Activated CD4-positive, alpha-beta T cell treated with anti-CD3 and anti-CD28 coated beads for 24 hours (primary cell): ENCODE measurements at places on chromosomes 16 and 17.

DNA sequence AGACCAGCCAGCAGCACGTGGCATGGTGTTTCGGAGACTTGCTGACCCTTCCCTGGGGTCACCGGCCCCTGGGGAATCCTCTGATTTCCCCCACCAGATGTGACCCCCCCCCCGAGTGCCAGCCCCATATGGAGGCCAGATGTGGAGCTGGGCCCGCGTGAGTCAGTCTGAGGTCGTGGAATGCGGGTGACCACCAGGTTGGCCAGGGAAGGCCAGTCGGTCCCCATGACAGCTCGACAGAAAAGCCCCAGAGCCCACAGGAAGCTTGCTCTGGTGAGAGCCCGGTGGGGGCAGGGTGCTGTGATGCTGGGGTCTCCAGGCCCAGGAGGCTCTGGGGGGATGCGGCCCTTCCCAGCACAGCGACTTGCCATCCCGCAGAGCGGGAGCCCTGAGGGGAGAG, 209.0 kb downstream of the NTN1 start:
- DNase-seq: no peak

DNA sequence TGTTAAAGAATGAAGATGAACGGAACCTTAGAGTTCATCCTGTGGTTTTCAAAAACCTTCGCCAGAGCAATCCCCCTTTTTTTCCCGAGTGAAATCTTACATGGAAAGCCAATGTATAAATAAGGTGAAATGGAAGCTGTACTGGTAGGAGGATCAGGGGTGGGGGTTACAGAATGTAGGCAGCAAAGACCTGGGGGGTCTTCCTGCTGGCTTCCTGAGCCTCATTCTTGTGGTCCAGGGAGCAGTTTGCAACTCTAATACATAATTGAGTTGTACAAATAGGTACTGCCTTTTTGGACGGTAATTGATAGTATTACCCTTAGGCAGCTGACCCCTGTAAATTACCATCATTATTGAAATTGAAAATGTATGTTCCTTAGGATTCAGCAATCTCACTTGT, 34.1 kb downstream of the KSR1 start:
- DNase-seq: no peak

- DNase-seq: no peak
Observed at GRCh38 chr16:22967521-22968095, 153.6 kb downstream of the HS3ST2 start.

GRCh38 chr17:992933-993332, 4.0 kb upstream of the TIMM22 start:
- no peak for DNase-seq

- DNase-seq: no peak
Observed at GRCh38 chr17:51091635-51092034, 29.0 kb downstream of the SPAG9 start.

DNA sequence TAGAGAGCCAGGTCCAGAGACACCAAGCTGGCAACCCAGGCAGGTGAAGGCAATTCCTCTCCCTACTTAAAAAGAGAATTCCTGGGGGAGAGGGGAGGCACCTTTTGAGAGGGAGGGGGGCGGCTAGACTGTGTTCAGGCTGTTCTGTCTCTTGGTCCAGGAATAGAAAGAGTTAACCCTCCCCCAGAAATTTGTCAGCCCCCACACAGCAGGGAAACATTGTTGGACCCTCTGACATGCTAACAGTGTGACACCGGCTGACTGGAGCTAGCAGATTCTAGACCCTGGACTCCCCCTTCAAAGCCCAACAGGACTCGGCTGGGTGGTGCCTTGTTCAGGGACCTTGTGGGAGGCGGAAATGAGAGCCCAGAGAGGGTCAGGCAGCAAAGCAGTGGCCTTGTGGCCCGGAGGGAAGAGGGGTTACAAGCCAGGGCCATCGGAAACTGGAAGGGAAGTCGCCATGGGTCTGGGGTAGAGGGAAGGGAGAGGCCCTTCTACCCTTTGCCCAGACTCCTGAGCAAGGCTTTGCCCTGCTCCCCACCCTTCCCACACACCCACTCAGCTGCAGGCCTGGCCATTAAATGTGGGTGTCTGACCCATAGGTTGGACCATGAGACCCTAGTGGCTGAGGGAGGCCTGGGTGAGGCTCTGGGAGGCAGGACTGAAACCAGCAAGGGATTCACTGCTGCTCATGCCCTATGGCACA, 44.6 kb downstream of the RAI1 start:
- DNase-seq: no peak

- DNase-seq: peak; percentile 18
Observed at GRCh38 chr16:69494991-69495392, 70.6 kb downstream of the CYB5B start.

- no peak for DNase-seq
Observed at GRCh38 chr16:85330694-85331188, 218.5 kb upstream of the CIBAR2 start.

GRCh38 chr17:17783116-17783824, 53.5 kb downstream of the SREBF1 start:
- no peak for DNase-seq

DNA sequence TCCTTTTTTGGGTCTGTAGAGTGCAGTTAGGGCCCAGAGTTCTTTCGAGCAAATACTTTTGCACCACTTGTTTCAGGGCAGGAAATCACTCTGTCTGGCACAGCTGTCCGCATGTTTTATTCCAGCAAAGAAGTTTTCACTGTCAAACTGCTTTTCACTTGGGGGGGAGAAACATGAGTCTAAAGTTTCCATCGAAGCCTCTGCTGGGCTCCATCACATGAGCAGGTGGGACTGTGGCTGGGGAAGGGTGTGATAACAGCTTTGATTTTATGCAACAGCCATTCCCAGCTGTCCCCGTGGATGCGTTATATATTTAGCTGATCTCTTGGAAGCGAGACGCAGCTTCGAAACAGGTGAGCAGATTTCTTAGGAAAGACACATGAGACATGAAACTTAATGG, 288.6 kb downstream of the SNX29 start:
- DNase-seq: no peak

DNA sequence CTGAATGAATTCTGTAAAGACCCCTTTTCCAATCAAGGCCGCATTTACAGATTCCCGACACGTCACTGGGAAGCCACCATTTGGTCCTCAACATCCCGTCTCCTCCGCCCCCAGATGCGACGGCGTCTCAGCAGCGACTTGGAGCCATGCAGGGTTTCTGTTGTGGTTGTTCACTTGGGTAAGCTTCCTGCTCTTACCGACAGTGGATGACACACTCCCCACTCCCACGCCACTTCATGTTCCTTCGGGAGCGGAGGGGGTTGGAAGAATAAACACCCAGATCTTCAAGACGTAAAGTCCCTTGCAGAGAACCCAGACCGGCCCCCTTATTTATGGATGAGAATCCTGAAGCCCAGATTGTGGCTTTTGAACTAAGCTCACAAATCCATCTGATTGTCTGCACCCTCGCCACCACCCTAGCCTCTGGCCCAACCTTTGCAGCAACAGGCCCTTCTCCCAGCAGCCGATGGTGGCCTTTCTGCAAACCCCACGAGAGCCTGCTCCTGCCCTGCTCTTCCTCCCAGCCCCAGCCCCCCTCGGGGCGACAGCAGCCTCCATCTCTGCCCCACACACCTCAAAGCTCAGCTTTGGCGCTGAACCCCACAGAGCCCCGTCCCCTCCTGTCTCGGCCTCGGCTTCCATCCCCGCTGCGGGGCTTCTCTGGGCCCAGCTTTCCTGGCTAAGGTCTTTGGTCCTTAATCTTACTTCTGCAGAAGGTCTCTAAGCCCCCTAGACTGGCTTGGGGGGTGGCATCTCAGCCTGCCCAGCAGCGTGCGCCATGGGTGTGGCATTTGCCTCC, 19.0 kb upstream of the OSGIN1 start:
- no peak for DNase-seq

DNA sequence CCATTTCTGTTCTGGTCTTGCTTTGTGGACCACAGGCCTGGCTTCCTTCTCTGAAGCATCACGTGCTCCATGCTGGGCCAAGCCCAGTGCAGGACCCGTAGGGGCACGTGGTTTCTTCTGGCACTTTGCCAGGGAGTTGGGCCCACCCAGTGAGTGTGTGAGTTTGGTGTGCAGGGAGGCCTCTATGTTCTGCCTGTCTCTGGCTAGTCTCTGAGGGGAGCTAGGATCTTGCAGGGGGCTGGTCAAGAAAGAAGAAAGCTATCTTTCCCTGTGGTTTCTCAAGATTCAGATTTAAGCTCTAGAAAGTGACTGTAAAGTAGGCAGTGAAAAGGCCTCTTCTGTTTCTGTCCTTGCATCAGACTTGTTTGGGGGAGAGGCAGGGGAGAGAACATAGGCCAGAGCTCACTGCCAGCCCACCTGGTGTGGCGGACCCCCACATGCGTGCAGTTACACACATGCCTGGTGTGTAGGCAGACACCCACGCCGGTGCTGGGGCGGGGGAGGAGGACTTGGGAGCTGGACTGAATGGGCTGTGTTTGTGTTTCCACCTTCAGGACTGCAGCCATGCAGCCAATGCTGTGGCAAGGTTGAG, 11.8 kb downstream of the LASP1 start:
- DNase-seq: no peak

- peak; percentile 15 for DNase-seq
Observed at GRCh38 chr17:488993-489757, 136.6 kb upstream of the RPH3AL start.

DNA sequence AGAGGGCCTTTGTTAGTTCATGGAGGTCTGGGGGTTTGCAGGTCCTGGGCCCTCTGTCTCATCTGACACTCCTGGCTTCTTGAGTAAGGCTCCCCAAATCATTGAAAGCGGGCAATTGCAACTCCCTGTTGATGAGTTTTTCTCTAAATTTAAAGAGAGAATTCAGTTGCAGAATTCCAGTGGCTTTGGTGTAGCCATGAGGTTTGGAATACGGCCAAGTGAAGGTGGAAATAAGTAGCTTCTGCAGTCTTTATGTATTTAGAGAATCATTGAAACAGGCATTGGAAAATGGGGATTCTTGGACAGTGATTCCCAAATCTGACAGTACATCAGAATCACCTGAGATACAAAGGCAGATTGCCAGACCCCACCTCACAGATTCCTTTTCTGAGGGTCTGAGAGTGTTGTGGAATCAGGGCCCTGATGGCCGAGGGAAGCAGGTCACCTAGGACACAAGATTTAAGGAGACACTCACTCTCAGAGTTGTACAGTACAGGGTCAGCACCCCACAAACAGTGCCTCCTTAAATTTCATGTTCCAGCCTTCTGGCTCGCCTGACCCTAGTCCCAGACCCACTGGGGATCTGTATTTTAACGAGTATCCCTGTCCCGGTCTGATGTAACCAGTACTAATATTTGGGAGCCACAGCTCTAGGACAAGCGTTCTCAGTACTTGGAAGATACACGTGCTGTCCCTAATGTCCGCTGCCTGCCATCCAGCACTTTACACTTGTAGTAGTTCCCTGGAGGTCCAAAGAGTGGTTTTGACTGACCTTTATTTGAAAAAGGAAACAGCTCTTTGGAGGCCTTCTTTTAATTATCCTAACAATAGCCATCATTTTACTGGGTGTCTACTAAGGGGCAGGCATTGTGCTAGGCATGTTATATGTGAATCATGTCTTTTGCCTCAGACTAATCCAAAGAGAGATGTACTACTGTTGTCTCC, 37.8 kb downstream of the YPEL2 start:
- DNase-seq: no peak

- DNase-seq: no peak
Observed at GRCh38 chr17:32870969-32871368, 6.0 kb downstream of the MYO1D start.

- no peak for DNase-seq
Observed at GRCh38 chr17:76635039-76635438, 8.5 kb downstream of the ST6GALNAC1 start.

DNA sequence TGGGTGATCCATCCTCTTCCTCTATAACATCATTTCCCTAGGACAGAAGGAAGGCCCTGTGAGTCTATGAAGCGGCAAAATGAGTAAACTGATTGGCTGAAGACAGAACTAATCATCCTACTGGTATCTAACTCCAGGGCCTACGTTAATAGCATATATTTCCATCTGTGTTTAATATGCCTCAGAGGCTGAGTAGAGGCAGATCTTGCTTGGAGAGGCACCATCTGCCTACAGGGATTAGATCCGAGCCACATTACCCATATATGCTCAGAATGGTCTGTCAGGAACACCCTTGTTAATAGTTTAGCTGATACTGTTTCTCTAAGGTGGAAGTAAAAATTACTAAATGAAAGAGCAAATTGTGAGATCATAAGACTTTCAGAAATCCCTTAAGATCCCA, 13.2 kb upstream of the FOXJ1 start:
- DNase-seq: no peak
